SHP77 treated with DMSO at 0.1 percent for 48 hours (cell line): ENCODE measurements at places on chromosomes 3 and 15.
A peak's percentile ranks its signal among the peaks of the same experiment; 100 is the strongest.

GRCh38 chr3:9397906-9398699 lies 688 bp downstream of the SETD5 start:
- DNase-seq = peak; percentile 8

DNA sequence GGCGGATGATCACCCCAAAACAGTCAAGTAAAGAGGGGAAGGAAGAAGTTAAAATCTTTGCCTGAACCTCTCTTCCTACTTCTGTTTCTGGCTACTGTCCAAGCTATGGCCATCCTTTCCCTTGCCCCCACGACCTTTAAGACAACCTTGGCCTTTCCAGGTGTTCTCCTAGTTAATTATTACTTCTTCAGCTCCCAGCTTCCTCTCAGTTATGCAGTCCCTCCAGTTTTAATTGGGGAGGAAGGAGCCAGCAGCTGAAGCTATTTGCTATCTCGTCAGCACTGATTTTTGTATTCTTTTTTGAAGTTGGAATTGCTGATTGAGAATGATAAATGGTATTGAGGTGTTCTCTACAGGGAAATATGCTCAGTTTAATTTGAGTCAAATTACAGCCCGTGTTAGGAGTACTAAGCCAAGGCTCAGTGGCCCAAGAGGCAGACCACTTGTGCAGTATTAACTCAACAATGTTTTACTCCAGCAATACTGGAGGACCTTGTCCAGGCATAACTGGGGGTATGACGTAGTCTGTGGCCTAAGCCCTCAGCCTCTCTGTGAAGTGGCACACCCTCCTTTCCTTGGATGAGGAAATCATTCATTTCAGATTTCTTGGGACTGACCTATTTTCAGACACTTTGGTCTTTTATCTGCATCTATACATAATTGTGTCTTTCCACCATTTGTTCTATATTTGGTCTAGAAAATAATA lies 336.9 kb downstream of the SLC9A9 start:
- no peak for DNase-seq

DNA sequence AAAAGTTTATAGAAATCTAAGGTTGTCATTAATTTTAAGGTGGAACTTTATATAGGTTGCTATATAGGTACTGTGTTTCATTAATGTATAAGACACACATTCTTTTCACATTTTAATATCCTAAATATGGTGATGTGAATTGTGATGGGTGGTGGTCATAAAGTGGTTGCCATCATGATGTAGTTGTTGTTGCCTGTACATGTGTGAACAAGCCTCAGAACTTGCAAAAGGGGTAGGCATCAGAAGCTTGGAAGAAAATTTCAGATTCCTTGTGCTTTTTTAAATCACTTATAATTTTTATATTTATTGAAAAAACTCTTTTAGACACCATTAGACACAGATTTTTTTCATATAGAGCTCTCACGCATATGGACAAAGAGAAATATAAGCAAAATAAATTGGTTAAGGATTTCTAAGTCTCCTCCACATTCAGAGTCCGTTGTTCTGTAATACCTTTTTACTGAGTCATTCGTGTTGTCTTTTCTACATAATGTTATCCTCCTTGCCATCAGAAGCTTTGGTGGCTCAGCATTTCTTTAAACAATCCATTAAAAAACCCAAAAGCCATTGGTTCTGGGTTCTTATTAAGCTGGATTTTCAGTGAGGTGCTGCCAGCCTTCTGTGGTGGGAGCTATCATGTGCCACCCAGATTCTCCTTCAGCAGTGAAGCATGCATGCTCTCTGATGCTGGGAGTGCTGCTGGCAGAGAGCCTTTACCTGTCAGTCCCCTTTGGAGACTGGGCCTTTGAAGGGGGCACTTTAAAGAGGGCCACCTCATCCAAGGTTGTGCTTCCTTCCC lies 140.4 kb upstream of the GALNT15 start:
- DNase-seq = no peak

- no peak for DNase-seq
These were observed 726.7 kb upstream of the NR2F2 start for GRCh38 chr15:95603802-95604201.

- no peak for DNase-seq
These were observed 22.4 kb downstream of the SLMAP start for GRCh38 chr3:57778494-57778893.

DNA sequence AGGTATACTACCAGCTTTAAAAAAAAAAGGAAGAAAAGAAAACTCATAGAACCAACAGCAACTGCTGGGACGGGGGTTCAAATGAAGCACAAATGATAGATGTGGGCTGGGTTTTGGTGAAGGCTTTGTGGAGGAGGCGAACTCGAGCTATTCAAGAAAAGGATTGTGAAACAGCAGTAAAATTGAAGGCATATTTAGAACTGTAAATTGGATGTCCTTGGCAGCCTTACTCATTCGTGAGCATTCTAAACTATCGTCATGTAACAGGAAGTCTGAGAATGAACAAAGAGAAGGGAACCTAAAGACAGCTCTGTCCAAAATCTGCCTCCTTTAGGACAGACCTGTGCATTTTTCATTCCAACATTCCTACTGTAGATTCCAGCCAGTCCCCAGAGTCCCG lies 97.8 kb downstream of the LARS2 start:
- no peak for DNase-seq

DNA sequence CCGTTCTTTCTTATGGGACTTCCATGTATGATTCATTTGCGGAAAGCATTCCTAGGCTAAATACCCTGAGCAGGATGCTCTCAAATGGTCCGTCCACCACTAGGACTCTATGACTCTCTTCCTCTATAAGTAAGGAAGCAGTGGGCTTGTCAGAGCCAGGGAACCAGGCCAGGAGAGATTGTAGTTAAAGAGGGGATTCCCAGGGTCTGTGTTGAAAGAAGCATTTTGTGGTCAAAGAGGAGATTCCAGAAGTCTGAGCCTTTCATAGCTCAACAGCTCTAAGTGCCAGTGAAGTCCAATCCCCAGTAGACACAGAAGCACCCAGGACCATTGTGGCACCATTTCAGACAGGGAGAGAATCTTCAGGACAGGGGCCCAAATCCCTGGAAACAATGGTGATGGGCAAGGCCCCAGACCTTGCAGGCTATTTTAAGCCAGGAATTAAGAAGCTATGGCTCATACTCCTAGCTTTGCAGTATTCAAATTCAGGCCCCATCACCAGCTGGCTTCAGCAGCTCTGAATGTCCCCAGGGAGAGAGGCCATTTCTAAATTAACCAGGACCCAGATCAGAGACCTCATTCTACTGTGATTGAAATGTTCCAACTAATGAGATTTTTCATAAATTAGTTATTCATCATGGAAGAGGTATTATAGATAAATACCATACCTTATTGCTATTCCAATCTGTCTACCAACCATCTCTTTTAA lies 81.7 kb downstream of the CD47 start:
- DNase-seq = no peak

- no peak for DNase-seq
These were observed 45.8 kb downstream of the DNAH1 start for GRCh38 chr3:52361898-52362297.

GRCh38 chr3:14583548-14584091 lies 43.5 kb upstream of the GRIP2 start:
- no peak for DNase-seq

DNA sequence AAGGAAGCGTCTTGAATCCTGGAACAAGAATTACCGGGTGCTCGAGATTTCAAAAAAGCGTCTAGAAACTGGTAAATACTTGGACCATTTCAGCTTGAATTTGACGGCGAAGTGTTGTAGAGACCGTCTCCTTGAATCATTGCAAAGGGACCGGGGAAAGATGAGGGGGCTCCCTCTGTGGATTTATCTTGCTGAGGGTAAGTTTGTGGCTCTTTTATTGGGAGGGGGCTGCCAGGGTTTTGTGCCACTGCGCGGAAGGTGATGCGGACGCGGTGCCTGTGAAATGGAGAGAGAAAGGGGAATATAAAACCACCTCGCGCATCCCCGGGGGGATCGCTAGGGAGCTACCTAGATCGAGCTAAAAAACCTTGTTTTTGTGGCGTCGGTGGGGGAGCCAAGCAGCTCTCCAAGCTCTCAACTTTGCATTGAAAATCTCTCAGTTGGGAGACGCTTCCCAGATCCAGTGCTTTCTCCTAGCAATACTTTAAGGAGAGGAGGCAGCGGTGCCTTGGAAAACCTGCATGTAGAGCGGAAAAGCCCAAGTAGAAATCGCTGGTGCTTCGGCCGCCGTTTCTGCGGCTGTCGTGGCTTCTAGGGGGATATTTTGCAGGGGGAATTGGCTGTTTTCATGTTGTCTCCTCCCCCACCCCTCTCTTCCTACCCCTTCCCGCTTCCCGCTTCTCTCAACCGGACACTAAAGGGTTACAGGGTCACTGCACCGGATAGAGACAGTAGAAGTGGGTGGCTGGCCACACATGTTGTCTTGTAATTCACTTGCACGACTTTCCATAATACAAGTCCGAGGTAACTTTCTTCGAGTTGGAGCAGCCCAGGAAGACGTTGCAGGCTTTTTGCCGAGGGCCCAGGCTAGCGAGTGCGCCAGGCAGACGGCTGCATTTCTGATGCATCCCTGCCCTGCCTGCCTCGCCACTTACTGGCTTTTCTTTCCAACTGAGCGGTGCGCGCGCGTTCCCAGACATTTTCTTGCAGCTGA lies 187.6 kb downstream of the NLGN1 start:
- peak; percentile 56 for DNase-seq

GRCh38 chr3:182104881-182105280 lies 393.2 kb downstream of the SOX2 start:
- DNase-seq = no peak

DNA sequence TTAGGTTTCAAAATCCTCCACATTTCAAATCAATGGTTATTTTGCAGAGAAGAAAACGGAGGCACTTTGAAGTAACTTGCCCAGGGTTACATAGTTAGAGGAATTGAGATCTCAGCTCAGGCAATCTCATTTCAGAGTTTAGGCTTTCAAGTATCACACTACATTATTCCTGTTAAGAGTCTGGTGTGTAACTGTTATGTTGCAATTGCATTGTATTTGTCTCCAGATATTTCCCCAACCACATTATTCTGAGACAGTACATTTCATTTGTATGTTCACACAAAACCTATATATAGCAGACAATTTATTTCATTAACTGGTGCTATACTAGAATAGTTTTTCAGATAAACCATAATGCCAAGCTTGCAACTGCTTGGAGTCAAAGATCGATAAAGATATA lies 154.2 kb upstream of the TSPAN3 start:
- DNase-seq = no peak

- DNase-seq = no peak
These were observed 2.1 kb upstream of the CCDC174 start for GRCh38 chr3:14649466-14649865.

DNA sequence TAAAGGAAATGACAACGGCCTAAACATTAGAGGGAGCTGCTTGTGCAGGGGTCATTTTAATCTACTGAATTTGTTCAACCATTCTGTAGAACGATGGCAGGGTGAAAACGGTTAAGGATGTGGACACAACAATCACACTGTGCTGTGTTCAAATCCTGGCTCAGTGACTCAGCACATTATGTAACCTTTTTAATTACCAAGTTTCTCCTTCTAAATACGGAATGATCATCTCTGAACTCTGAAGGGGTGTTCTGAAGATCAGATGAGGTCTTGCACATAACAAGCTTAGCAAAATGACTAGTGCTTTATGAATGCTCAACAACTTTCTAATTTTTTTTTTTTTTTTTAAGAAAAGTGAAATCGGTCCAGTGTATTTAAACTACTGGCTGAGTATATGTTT lies 592.8 kb downstream of the FOXP1 start:
- DNase-seq = no peak

DNA sequence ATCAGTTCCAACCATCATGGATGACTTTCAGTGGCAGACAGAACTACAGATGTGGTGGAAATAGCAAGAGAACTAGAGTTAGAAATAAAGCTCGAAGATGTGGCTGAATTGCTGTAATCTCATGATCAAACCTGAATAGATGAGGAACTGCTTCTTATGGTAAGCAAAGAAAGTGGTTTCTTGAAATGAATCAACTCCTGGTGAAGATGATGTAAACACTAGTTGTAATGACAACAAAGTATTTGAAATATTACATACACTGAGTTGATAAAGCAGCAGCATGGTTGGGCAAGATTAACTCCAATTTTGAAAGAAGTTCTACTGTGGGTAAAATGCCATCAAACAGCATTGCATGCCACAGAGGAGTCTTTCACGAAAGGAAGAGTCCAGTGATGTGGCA lies 131.7 kb upstream of the FAM3D start:
- no peak for DNase-seq

DNA sequence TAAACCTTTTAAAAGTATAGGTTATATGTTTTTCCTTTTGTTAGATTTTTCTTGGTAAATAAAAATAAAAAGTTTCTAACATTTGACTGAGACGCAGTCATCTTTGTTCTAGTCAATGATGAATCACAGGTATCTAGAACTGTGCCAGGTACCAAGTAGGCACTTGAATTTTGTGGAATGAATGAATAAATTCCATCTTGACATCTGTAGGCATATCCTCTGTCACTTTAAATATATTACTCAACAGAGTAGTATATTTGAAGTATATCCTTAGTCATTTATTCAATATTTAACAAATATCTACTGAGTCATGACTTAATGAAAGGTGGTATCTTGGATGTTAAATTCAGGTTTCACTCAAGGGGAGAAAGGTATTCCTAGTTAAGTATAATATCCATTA lies 828.4 kb downstream of the TUSC7 start:
- no peak for DNase-seq

DNA sequence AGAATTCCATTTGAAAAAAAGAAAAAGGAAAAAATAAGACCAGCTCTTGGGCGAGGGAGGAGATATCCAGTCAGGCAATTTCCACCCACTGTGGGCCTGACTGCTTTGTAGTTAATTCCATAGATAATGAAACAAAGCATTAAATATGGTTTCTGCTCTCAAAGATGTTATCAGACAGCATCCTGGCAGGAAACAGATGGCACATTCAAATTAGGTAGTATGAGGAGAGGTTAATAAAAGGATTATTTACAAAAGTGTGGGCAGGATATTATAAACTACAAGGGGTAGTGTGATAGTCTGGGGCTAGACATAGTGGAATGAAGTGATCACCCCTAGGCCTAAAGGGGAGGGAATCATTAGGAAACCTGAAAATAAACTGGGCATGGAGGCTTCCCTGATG lies 193.2 kb downstream of the CLSTN2 start:
- no peak for DNase-seq

DNA sequence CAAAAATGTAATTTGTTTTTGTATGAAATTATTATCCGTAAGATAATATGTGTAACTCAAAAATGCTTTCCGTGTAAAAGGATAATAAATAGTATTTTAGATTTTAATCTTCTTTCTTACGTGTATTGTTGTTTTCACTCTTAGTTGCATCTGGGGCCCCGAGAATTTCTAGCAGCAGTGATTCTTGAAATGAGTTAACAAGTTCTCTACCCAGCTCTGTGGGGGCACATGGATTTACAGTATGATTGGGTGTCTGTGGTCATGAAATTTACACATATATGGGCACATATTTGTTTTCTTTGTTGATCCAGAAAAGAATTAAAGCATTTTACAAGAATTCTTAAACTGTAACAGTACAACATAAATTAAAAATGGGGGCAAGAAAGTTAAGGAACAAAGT lies 145.9 kb upstream of the LRRFIP2 start:
- no peak for DNase-seq
